ENCODE measurements at places on chromosomes 5 and 9. TPM values are rescaled to one million over a fixed set of nuclear protein-coding genes. Genes with fewer than 3 reads are reported as not detected.

Gene UBE2QL1
- total RNA-seq = 0.40 TPM

Gene GDNF
- total RNA-seq = 1.8 TPM

Gene TAF11L10
- total RNA-seq = not detected

Gene CTXN3
- total RNA-seq = not detected

Gene WDR38
- not detected for total RNA-seq

Gene SOHLH1
- not detected for total RNA-seq

Gene PLCXD3
- under 0.01 TPM for total RNA-seq

Gene SLC34A1
- total RNA-seq = not detected

Gene GGTA1
- not detected for total RNA-seq

Gene SMIM33
- total RNA-seq = not detected

Gene SHISAL2B
- total RNA-seq = not detected

Gene C5orf58
- total RNA-seq = not detected

Gene PCDHGA1
- total RNA-seq = 0.34 TPM

Gene QRFP
- total RNA-seq = not detected

Gene GDA
- 3.7 TPM for total RNA-seq

Gene PLAA
- 108 TPM for total RNA-seq

Gene RNF180
- 2.4 TPM for total RNA-seq

Gene SUSD3
- total RNA-seq = 0.40 TPM
